ENCODE measurements at places on chromosomes 12 and 14. TPM values are rescaled to one million over a fixed set of nuclear protein-coding genes. Genes with fewer than 3 reads are reported as not detected.

The PTCSC3 gene
- total RNA-seq = not detected

The PLCZ1 gene
- total RNA-seq = not detected

The HELB gene
- 3.6 TPM for total RNA-seq

The IFI27L2 gene
- 73.4 TPM for total RNA-seq

The TRPV4 gene
- 0.36 TPM for total RNA-seq

The SPTSSA gene
- total RNA-seq = 22.8 TPM

The HOXC12 gene
- not detected for total RNA-seq

The GLIPR1L1 gene
- not detected for total RNA-seq

DNA sequence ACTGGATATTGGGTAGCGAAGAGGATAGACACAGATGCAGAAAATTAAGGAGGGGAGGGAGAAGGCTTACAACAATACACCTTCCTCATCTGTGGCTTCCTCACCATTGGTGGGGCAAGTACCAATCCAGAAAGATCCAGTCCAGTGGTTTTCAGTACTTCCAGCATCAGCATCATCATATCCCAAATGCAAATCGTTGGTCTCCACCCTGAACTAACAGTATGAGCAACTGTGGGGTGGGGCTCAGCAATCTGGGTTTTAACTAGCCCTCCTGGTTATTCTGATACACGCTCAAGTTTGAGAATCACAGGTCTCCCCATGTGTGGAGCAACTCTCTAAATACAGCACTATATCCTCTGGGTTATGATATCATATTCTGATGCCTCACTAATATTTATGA lies 193.7 kb downstream of the PAX9 start:
- no peak for DNase-seq

GRCh38 chr14:57991353-57991752 lies 125.5 kb upstream of the SLC35F4 start:
- DNase-seq = no peak

DNA sequence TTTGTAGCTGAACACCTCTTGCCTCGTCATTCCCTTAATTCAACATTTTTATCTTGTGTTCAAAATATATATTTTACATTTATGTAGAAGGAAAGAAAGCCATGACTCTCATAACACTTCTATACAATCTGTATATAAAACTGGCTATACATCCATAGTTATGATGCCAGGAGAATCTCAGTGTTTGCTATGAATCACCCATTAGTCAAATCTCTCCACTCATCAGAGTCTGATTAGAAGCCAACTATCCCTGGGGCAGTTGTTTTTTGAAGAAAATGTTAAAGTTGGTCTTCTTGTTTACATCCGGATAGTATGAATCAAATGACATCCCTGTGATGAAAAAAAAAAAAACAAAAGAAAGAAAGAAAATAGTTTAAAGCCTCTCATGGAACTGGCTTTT lies 503.9 kb downstream of the NELL2 start:
- DNase-seq = no peak

DNA sequence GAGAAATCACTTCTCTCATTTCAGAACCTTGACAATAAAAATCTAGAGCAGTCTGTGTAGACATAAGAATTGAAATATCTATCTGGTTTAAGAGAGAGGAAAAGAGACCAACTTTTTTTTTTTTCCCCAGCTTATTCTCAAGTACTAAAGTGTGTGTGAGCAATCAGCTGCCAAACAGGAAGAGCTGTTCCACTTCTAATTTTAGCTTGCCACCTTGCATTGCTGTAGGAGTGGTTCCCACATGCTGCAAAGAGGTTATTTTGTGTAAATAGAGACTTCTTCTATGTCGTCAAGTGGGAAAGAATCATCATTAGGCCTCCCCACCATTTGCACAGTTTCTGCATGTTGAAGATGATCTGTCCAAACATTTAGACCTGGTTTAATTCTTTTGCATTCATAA lies 142.6 kb downstream of the NPAS3 start:
- DNase-seq = no peak

DNA sequence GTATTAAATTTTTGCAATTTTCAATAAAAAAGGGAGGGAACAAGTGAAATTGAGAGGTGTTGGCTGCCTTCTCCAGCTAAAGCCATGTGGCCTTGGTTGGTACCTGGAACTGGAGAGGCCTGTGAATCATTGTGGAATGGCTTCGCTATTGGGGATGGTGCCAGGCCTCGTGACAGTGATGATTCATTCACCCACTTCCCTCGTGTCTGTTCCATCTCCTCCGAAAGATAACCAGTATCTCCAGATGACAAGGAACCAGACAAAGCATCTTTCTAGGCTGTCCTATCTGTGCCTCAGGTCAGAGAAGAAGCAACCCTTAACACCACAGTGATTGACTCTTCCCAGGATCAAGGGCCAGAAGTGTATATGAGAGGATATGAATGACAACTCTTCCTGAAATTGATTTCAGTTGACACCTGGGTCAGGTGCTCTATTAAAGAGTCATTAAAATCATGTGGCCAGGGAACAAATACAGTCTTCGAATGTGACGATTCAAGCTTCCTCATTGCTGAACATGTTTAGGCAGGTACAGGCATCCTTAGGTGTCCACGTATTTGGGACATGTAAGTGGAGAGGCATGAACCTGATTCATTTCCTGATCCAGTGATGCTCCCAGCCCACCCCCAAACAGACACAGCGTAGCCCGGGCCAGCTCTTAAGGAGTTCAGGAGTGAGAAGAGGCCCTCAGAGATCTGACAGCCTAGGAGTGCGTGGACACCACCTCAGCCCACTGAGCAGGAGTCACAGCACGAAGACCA lies at the start of gene RNASE7:
TSS of gene RNASE7 (plus strand) at position 687 of the 758 bp plus-strand sequence. CDS start 631 bp downstream, outside the sequence.
- no peak for DNase-seq

DNA sequence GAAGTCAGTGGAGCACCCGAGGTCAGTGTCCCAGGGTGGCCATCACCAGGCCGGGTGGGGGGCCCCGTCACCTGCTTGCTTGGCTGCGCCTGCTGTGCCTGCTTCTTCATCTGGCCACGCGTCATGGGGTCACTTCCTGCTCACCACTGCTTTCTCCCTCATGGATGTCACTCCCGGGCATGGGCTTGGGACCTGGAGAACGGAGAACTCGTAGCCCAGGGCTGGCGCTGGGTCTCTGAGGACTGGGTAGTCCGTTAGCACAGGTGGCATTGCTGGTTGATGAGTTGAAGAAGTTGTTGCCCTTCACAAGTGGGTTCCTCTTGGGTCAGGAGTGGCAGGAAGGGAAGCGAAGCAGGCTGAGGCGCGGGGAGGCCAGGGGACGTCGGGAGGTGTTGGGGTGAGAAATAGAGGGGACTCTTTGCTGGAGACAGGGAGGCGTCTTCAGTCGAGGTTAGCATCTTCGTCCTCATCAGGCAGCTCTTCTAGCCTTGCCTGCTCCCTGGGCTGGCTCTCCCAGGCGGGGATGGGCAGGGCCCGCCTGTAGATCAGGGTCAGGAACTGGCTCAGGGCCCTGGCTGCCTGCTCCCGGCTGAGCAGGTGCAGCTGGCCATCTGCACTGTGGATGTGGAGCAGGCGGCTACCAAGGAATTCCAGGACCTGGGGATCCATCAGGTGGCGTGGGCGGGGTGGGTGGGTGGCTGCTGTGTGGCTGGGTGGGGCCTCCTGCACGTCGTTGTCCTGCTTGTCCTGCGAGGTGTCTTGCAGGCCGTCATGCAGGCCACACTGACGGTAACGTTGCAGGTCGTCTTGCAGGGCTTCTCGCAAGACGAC lies 23.0 kb downstream of the RTL1 start:
- no peak for DNase-seq

- DNase-seq = no peak
Measured at GRCh38 chr12:114984634-114985061, 300.7 kb upstream of the TBX3 start.

DNA sequence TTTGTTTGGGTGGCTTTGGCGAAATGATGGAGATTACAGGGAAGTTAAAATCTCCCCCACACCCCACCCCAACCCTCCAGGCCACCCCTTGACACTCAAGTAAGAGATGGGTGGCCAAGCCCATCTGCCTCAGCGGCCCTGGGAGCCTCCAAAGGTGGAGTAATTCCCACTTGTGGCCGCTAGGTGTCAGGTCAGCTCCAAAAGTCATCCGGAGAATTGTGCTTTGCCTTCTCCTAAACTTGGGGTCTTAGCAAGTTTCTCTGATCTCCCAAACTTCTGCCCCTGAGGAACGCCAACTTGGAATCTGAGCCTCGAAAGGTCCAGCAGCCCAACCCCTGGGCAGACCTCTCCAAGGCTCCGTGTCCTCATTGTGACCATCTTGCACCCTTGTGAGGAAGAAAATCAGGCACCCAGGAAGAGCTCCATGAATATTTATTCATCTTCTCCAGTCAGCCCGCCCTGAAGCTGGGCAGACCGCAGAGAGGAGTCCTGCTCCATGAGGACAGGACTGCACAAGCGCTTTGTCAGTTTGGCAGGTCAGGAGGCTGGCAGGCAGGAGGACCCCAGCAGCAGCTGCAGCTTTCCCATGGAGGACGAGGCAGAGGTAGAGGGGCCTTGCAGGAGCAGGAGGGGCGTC lies 46.7 kb downstream of the LRRC74A start:
- DNase-seq = peak; percentile 77

- no peak for DNase-seq
Measured at GRCh38 chr14:101595887-101596721, 34.8 kb downstream of the DIO3 start.

- no peak for DNase-seq
Measured at GRCh38 chr12:21438643-21439042, 1.2 kb downstream of the PYROXD1 start.

DNA sequence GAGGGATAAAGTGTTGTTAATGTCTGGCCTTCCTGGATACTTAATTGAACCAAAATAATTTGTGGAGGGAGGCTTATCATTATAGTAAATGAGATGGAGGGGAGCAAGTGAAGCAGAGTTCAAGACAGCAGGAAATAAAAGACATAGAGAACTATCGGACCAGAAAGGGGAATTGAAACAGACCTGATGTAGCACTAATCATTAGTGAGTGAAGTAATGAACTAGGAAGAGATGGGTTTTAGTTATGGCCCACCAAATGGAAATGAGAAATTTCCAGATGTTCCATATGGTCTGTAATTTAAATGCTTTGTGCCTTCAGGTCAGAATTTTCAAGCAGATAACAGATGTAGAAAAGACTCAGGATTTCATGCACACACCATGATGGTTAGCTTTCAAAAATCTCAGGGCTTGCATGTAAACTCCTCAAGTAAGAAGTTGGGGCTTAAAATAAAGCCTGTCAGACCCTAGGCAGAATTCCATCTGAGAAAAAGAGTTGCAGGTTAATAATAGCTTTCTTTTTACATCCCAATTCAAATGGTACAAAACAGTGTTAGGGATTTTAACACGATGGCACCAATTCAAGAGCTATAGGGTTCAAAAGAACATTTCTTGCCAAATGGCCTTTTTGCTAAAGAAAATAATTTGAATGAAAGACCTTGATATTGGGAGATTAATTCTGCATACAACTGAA lies 355.8 kb downstream of the FSCB start:
- DNase-seq = no peak

- no peak for DNase-seq
Measured at GRCh38 chr12:48980953-48981756, 3.0 kb downstream of the WNT1 start.

DNA sequence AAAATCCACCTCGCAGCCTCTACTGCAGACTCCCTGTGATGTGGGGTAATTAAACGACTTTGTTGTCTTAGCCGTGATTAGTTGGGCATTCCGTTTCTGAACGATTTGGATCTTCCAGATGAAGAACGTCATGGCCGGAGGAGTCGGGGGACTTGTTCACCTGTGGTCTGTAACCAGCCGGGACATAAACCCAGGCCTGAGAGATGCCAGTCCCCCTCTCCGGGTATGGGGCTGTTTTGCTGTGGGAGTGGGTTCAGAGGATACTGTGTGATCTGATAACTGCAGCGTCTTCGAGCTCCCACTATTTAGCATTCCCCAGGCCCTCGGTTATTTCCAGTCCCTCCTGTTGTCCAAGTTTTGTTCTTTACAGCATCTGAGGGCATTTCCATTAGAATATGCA lies 96.1 kb downstream of the PIWIL1 start:
- peak; percentile 44 for DNase-seq

GRCh38 chr12:93624595-93625294 lies 52.3 kb downstream of the SOCS2 start:
- no peak for DNase-seq

- no peak for DNase-seq
Measured at GRCh38 chr12:74900232-74900631, 309.4 kb downstream of the KCNC2 start.

GRCh38 chr12:54504550-54504949 lies 7.0 kb downstream of the NCKAP1L start:
- no peak for DNase-seq

DNA sequence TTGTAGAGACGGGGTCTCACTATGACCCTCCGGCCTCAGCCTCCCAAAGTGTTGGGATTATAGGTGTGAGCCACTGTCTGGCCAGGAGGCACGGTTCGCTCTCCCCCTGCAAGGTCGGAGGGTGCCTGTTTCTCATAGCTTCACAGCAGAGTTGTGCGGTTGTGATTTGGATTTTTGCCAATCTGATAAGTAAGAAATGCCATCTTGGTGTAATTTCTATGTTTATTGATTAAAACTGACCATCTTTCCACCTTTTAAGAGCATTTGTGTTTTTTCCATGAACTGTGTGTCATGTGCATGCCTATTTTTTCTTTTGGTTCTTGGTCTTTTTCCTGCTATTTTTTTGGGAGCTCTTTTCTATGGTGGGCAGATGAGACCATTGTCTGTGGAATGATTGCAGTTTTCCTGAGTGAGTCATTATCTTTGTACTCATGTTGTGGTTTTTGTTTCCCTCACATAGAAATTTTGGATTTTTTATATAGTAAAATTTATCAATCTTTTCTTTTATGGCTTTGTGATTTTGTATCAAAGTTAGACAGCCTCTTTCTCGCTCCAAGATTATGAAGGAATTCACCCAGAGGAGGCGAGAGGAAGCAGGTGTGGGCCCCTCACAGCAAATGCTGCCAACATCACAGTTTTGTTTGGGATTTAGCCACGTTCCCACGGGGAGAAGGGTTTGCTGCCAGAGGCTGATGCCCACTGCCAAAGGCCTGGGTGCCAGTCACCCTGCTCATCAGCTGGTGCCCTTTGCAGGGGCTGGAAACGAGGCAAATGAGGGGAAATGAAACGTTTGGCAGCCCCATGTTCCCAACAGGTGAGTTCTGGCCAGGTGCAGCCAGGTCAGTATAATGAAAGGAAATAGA lies 47.2 kb downstream of the RFX4 start:
- no peak for DNase-seq

DNA sequence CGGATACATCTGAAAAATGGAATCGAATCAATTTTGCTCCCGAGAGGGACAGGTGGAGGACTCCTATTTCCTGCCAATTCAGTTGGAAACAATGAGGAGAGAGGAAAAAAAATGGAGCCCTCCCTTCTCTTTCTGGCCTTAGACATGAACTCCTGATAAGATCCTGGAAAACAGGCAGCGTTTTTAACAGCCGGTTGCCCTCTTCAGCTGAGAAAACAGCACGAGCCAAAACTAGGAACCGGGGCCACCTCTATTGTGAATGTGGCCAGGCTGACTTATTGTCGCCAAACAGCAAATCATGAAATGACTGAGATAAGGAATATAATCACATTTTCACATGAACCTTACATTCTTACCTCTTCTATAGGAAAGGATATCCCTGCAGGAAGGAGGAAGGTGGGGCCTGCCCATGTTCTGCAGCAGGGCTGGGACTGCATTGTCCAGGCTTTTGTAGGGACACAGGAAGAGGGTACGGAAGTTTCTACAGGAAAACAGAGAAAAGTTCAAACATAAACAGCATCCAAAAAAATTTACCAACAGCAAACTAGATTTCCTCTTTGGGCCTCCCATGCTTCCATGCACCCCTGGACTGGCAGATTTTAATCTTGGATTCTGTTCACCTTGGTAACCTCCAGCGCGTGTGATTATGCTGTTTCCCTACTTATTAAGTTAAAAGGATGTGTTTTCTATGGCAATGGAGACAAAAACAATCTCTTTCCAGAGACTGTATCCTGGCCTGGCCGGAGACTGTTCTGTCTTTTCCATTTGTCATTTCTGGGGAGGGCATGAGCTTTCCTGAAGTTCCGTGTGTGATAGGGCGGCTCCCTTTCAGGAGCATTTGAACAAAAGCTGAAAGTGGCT lies 29.0 kb upstream of the ELK3 start:
- no peak for DNase-seq
